Mucosa of descending colon (tissue), 3 donors: ENCODE measurements at places on chromosomes 16 and 17.

DNA sequence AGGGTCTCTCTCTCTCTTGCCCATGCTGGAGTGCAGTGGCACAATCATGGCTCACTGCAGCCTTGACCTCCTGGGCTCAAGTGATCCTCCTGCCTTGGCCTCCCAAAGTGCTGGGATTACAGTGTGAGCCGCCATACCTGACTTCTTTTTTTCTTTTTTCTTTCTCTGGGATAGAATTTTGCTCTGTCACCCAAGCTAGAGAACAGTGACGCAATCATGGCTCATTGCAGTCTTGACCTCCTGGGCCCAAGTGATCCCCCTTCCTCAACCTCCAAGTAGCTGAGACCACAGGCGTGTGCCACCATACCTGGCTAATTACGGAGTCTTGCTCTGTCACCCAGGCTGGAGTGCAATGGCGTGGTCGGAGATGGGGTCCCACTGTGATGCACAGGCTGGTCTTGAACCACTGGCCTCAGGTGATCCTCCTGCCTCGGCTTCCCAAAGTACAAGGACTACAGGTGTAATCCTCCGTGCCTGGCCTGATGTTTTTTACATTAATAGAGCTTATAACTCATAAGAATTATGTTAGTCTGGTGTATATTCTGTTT, 76.5 kb downstream of the BCAS3 start:
- no peak for DNase-seq

GRCh38 chr17:29874931-29875596, 55.0 kb downstream of the SSH2 start:
- no peak for DNase-seq

DNA sequence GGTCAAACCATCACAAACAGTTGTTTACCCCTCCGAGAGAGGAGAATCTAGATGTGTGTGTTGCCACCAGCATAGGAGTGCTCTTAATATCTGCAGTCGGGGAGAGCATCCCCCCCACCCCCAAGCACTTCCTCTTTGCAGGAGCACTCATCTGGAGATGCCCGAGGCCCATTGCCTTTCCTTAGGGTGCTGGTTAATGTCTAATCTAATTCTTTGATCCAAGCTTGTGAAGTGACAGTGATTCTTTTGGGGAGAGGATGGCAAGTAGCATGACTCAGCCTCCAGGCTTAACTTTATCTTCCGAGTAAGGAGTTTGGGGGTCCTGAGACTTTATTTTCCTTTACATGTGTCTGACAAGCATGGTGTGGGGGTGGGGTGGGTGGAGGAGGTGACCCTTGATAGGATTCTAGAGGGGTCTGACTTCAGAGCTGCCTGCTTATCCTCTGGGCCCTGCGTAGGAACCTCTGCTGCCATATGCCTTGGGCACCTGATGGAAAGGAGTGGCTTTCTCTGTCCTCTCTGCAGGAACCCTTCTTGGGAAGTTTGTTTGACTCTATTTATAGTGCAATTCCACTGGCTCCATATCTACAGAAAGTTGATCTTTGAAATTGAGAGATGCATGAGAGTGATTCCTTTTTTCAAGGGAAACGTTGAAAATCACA, 207.1 kb downstream of the SPECC1 start:
- DNase-seq, result no peak

GRCh38 chr16:71726476-71727315, 2.2 kb upstream of the PHLPP2 start:
- DNase-seq, result no peak

GRCh38 chr17:15257258-15257788, 7.8 kb downstream of the PMP22 start:
- DNase-seq, result peak; percentile 86

DNA sequence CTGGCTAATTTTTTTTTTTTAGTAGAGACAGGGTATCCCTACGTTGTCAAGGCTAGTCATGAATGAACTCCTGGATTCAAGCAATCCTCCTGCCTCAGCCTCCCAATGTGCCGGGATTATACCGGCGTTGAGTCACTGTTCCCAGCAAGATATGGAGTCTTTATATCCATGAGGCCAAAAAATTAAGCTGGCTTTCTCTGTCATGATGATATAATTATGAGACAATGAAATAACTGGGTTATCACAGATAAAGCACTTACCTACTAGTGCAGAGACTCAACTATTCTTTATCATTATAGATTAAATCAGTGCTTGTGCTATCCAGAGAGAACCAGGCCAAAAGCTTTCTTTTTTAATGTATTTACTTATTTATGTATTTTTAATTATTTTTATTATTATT, 36.2 kb downstream of the SMG6 start:
- DNase-seq, result no peak

DNA sequence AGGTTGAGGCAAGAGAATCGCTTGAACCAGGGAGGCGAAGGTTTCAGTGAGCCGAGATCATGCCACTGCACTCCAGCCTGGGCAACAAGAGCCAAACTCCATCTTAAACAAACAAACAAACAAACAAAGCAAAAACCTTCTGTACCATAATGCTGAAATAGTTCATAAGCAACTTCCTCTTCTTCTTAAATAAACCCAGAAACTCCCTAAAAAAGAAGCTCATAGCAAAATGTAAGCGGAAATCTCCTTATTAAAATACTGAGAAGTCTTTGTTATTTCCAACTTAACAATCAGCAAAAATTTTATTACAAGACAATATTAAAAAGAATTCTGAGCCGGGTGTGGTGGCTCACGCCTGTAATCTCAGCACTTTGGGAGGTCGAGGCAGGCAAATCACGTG, 82.8 kb downstream of the FBXL20 start:
- DNase-seq, result no peak

DNA sequence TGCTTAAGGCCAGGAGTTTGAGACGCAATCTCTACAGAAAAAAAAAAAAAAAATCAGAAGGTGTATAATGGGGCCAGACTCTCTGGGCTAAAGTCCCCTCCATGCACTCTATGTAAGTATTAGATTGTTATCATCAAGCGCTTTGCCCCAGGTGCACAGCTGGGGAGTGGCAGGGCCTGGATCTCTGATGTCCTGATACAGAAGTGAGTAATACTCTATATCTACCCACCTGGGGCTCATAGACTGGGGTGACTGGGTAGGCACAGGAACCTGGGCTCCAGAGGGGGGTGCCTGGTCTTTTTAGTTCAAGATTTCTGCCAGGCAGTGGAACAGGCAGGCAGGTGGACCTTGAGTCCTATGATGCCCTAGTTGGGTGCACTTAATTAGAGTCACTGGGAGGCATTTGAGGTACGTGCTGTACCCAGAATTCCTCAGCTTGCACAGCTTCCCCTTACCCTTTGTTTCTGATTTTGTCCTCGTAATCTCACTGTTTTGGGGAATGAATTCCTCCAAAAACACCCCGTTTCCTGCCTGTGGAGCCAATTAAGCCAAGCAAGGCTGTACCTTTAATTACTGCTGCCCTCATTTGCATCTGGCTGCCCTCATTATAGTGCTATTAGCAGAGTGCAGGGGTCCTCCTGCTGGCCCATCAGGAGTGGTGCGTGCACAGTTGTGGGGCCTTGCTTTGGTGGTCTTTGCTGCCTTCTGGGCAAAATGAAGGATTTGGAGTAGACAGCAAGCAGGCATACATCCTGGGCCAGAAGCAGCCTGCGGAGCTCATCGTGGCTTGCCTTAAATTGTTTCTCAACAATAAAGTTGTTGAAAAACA, 239.0 kb downstream of the SNX29 start:
- DNase-seq, result no peak

GRCh38 chr17:82632451-82632850, 15.8 kb downstream of the WDR45B start:
- no peak for DNase-seq

GRCh38 chr17:72614871-72615626, 477.4 kb downstream of the SLC39A11 start:
- DNase-seq, result peak; percentile 76

GRCh38 chr17:49223168-49223516, 7.4 kb downstream of the PHOSPHO1 start:
- no peak for DNase-seq

GRCh38 chr16:10896165-10896564, 19.2 kb downstream of the CIITA start:
- DNase-seq, result no peak

- DNase-seq, result no peak
These were observed 47.1 kb upstream of the ARL4D start for GRCh38 chr17:43351691-43352090.

DNA sequence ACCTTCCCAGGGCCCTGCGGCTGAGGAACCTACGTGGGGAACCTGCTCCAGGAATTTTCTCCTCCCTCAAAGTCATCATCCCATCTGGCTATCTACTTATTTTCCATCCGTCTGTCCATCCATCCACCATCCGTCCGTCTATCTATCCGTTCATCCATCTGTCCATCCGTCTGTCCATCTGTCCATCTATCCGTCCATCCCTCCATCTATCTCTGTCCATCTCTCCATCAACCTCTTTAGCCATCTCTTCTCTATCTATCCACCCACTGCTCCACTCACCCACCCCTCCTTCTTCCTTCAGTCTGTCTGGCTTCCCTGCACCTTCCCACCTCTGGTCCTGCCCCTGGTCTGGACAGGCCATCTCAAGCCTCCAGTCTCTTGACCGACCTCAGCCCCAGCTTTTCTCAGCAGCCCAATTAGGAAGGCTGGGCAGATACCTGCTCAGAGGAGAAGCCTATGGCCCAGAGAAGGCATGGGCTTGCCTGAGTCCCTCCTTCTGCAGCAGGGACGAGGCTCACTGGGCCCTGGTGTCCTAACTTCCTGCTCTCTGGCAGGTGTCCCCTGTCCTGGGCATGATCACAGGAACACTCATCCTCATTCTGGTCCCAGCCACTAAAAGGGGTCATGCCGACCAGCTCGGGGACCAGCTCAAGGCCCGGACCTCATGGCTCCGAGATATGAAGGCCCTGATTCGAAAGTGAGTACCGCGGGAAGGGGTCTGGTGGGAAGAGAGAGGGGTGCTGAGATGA, 23.0 kb downstream of the MYBBP1A start:
- DNase-seq, result no peak

DNA sequence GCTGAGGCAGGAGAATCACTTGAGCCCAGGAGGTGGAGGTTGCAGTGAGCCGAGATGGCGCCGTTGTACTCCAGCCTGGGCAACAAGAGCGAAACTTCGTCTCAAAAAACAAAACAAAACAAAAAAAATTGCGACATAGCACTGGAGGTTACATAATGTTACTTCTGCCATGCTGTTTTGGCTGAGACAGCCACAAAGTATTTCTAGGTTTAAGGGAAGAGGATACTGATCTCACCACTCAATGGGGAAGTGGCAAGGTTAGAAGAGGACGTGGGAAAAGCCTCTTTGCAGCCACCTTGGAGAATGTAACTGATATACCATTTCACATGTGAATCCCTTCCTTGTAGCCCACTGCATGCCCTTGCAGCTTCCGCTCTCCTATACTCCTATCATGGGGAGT, 131.2 kb upstream of the NLRP1 start:
- no peak for DNase-seq

- no peak for DNase-seq
These were observed 1531.9 kb upstream of the CDH8 start for GRCh38 chr16:63568164-63568563.

GRCh38 chr17:13378361-13378760, 223.4 kb downstream of the HS3ST3A1 start:
- DNase-seq, result no peak

- DNase-seq, result peak; percentile 70
These were observed at the start of gene CHD3 for GRCh38 chr17:7888184-7888920. CHD3 (plus strand) TSS chr17:7888789; CDS start chr17:7889001, 212 bp downstream.

DNA sequence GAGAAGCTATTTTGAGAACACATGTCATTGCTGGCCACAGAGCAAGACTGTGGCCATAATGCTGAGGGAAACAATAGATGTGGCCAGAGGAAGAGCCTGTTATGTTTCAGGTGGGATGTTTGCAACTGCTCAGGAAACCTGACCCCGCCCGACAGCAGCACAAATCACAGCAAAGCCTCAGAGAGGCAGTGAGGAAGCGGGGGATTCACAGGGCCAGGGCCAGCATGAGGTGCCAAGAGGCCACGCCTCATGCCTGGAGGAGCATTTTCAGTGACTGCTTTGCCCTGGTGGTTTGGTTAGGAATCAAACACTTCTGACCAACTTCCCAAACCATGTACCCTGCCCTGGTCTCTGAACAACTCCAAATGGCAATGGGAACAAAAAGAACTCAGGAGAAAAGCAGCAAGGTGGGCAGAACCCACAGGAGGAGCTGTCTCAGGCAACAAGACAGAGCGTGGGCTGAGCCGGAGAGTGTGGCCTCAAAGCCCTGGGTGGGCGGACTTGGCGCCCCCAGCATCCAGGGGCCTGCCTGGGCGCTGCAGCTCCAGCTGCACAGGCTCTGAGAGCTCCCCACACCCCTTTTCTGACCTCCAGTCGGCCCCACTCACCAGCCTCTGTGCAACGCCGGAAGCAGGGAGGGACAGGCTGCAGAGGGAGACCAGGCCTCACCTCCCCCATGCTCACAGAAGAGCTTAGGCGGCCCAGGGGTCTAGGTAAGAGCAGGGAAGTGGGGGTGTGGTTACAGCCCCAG, 20.6 kb downstream of the HIC1 start:
- DNase-seq, result peak; percentile 40

GRCh38 chr17:35554668-35555067, 6.0 kb downstream of the SLFN14 start:
- DNase-seq, result no peak
